NCI-H446 (cell line): ENCODE measurements at places on chromosomes 12 and 14.

DNA sequence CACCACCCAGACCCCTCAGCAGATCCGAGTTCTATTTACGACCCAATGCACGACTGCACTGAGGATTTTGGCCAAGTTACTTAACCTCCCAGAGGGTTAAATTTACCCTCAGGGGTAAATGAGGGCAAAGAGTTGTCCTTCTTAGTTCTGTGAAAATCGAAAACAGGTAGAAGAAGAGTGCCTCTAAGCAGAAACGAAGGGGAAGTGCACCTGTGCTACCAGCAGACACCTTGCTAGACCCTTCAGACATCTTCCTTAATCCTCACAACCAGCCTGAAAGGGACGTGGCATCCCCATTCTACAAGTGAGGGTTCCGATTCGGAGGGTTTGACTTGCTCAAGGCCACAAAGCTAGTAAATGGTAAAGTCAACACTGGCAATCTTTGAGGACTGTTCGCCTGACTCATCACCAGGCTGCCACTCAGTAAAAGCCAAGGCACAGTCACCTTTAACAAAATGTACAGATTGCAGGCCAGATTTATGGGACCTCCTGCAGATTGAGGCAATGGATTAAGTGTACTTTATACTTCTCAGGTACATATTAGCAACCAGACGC, 1.6 kb downstream of the GSG1 start:
- DNase-seq, result peak; percentile 14

GRCh38 chr12:67447180-67447579, 178.0 kb downstream of the CAND1 start:
- DNase-seq, result no peak

- DNase-seq, result no peak
These were observed 33.7 kb downstream of the MAPK1IP1L start for GRCh38 chr14:55085060-55085660.

DNA sequence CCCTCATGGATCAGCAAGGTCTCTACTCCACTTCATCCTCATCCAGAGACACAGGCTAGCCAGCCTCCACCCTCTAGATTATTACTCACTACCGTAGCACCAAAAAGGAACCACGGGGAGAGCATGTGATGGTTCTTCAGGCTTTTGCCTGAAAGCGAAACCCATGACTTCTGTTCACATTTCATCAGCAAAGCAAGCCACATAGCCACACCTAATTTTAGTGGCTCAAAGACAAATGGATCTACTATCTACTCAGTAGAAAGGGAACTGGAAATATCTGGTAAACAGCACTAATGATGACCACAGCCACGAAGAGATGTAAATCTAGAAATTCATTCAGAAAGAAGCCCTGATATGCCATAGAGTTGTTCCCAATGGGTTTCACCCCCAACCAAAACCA, 51.4 kb downstream of the VCPKMT start:
- DNase-seq, result no peak

GRCh38 chr12:24708718-24709117, 240.2 kb downstream of the BCAT1 start:
- no peak for DNase-seq

GRCh38 chr12:120941846-120942405, 36.4 kb upstream of the HNF1A start:
- DNase-seq, result no peak

- no peak for DNase-seq
These were observed 33.5 kb downstream of the ISCA2 start for GRCh38 chr14:74526854-74527585.

DNA sequence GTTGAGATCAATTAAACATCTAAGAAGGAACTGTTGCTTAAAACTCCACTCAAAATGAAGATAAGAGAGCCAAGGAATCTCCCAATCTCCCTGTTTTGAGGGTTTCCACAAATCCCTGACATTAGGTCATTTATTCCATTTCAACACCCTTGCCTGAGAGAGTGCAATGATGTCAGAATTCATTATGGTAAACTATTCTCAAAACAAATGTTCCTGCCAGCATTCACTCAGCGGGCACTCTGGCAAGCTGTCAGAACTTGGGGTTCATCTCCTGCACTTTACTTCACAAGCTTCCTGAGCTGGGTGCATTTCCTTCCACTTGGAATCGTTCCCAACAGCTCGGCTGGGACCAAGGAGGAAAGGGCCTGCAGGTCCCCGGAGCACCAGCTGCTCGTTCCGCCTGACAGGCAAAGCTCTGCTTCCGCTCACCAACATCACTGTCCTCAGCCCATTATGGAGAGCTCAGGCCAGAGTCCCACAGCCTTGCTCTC, 117.8 kb downstream of the TTC7B start:
- peak; percentile 99 for DNase-seq

GRCh38 chr12:91515944-91516694, 333.5 kb upstream of the DCN start:
- DNase-seq, result no peak

DNA sequence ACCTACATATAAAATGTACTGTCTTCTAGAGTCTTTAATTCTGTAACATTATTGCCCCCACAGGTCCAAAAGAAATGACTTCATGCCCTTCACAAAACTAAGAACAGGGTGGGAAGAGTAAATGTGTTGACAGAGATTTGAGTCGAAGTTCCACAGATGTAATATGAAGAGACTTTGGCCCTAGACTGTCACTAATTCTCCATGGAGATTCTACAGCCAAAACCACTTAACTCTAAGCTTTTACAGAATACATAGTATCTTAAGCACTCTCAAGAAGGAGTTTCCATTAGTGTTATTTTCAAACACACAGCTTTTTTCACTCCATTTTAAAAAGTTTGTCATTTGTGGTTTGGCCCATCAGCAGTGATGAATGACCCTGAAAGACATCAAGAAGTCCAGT, 56.3 kb downstream of the ABCC9 start:
- DNase-seq, result no peak

DNA sequence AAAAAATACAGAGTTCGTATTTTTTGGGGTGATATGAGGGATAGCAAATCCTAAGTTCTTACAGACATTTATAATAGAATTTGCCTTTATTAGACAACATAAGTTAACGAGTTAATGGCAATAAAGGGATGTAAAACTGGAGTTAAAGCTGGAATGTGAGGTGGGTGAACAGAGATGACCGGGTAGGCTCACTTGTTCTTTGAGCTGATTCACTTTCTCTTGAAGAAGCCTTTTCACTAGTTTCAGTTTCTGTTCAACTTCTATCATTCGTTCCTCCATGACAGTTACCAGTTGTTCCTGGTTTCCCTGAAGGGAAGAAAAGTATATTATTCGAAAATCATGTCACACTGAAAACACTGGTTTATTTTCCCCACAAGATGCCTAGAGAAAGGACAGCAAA, 57.7 kb upstream of the SAV1 start:
- no peak for DNase-seq

DNA sequence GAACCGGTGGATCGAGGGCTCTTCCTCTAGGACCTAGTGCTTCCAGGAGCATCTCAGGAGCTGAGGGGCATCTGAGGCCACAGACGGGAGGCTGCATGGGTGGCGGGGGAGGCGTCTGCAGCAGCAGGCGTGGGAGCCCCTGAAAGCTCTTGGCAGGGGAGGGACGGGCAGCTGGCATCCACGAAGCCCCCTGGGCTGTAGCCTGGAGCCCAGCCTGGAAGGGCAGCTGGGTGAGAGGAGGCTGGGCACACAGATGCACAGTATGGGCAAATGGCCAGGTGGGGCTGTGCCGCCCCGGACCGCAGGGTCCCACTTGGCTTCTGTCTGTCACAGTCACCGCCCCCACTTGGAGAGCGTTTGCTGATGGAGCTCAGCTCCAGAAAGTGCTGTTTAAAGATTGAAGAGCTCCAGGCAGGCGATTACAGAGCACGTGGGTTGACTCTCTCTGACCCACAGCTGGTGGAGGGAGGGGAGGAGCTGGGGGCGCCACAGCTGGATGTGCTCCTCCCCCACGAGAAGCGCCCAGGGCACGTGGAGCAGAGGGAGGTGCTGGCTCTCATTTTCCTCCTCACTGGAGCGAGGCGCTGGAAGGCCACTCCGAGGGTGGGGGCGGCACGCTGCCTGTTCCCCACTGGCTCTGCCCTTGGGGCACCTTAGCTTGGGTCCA, 155.0 kb upstream of the C14orf180 start:
- peak; percentile 100 for DNase-seq

DNA sequence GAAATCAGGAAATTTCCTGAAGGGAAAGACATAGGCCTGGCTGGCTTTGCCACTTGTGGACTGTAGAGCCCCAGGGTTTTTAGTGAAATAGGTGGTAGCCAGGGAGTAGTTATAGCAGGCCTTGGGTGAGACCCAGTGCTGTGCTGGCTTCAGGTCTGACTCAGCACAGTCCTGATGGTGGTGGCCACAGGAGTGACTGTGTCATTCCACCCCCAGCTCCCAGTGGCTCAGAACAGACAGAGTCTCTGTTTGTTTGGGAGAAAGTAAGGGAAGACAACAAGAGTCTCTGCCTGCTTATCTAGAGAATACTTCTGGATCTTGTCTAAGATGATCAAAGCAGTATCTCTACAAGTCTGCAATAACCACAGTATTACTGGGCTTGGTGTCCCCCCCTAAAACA, 27.5 kb upstream of the OR6J1 start:
- DNase-seq, result no peak
